Aorta (tissue), 5 donors: ENCODE measurements at places on chromosomes 11 and 22. TPM values are rescaled to one million over a fixed set of nuclear protein-coding genes. Genes with fewer than 3 reads are reported as not detected.

The KCNK7 gene
- total RNA-seq: 1.3 TPM

The ANO3 gene
- total RNA-seq: 1.6 TPM

The MAFF gene
- total RNA-seq: 73.1 TPM

The TSPAN18 gene
- total RNA-seq: 44.9 TPM

- DNase-seq: no peak
Observed at GRCh38 chr11:6297831-6298230, 22.5 kb downstream of the CAVIN3 start.

DNA sequence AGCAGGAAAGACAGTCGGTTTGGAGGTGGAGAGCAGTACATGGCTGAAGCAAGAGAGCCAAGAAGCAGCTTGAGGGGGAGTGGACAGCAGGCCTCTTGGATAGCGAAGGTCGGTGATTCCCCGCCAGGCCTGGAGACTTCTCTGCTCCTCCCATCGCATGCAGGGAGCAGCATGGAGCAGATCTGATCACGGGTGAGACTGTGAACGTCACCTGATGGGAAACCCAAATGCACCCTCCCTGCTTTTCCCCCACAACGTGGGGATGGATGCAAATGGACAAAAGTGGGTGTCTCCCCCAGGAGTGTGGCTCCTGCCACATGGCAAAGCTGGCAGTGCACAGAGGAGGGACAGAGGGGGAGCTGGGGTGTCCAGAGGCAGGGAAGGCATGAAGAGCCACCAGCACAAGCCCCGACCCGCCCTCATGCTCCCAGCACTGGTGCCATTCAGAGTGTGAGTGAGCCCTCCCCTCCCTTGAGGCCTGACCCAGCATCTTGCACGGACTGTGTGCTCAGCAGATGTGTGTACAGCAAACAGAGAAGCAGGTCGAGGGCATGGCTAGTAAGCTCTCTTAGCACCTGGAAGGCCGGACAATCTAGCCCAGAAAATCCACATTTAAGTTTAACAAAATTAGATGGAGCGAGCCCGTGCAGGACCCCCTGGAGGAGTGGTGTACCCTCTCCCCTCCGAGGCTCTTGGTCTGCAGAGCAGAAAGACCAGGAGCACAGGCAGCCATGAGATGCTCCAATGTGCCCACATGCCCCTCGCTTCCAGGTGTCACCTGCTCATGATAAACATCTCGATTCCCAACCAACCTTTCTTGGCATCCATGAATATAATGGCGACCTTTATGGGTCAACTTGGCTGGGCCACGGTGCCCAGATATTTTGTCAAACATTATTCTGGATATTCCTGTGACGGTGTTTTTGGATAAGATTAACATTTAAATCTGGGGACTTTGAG lies 661.7 kb downstream of the TBC1D22A start:
- DNase-seq: no peak

GRCh38 chr22:28736301-28737155 lies 5.1 kb downstream of the CHEK2 start:
- DNase-seq: no peak

GRCh38 chr11:47234669-47235100 lies 13.9 kb downstream of the ACP2 start:
- no peak for DNase-seq

GRCh38 chr11:125408311-125408711 lies 87.8 kb downstream of the FEZ1 start:
- DNase-seq: no peak

GRCh38 chr11:46176421-46176820 lies 55.2 kb upstream of the PHF21A start:
- no peak for DNase-seq

DNA sequence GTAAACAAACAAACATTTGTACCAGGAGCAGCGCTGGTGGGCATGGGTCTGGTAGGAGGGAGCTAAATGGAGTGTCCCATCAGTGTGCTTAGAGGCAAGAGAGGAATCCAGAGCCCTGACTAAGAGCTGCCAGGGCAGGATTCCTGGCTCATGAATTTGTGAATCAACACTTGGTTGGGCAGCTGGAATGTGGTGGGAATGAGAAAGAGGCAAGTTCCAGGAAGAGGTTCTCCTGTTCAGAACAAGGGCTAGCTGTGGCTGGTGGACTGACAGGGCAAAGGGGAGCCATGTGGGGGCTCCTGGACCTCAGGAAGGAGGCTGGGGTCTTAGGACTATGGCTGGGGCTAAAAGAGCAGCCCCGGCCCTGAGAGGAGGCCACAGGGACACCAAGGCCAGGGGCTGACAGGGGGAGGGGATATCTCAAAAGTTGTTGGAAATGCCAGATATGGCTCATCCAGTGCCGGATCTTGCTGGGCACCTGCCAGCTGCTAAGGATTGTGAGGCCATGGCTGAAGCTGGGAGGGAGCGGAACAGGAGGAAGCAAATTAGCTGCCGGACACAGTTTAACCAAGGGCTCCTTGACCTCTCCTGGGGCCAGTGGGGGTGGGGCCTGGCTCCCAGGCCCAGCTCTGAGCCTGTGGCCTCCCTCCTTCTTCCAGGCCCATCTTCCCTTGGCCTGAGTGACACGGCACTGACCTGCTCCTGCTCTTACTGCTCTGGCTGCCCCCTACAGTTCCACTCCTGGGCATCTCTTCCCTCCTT lies 14.6 kb upstream of the P2RY6 start:
- DNase-seq: peak; percentile 93

- DNase-seq: no peak
Observed at GRCh38 chr11:97815667-97816066, 1205.1 kb upstream of the CNTN5 start.

GRCh38 chr11:26958005-26958701 lies 35.8 kb upstream of the FIBIN start:
- no peak for DNase-seq
